ENCODE measurements at places on chromosomes 7 and 10.

GRCh38 chr10:78420946-78421735 lies 387.5 kb downstream of the RPS24 start:
- no peak for DNase-seq

GRCh38 chr7:73778801-73779389 lies 8.8 kb upstream of the CLDN3 start:
- no peak for DNase-seq

- DNase-seq = no peak
These were observed 538 bp downstream of the TFAM start for GRCh38 chr10:58385784-58386112.

- DNase-seq = no peak
These were observed 17.9 kb downstream of the MMP21 start for GRCh38 chr10:125757742-125758141.

DNA sequence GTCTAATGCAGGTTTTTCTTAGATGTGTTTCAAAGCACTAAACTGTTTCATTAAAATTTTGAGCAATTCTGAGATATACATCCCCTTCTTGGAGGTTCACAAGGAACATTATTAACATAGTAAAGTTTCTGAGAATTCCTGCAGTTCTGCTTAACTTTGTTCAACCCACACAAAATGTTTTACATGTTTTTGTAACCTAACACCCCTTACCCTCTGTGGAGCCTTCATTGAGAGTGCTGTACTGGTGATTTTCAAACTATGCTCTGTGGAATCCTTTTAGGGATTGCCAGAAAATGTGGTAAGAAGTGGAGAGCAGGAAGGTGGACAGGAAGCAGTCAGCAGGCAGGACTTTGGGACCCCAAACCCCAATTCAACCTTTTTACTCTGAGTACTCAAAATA lies 53.6 kb upstream of the ABCB5 start:
- DNase-seq = no peak

GRCh38 chr10:112701878-112702255 lies 248.2 kb upstream of the TCF7L2 start:
- no peak for DNase-seq

- no peak for DNase-seq
These were observed 31.0 kb upstream of the ELFN1 start for GRCh38 chr7:1639071-1639470.
